ENCODE measurements at places on chromosomes 1 and 21.

DNA sequence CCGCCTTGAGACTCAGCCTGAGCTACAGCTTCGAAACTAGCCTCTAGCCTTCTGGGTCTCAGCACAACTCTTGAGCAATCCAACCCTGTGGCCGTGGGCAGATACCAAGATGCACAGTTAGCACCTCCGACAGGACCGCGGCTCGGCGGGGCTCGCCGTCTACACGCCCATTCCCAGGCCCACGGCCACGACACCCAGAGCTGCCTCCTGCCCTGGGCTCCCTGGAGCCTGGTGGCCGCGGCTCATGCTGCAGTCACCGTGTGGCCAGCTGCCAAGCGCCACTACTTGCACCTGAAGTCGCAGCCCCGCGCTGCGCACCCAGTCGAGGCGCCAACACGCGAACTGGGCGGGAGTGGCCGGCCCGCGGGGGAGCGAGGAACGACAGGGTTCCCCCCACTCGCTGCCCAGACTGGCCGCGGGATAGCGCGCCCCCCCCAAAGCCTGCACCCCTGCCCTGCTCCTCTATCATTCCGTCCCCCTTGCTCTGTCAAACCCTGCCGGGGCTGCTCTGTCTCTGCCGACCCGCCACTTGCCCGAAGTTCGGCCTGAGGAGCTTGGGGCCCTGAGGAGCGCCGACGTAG is 729 bp upstream of the CDCA8 start:
- no peak for DNase-seq

- DNase-seq = no peak
Measured at GRCh38 chr21:34894401-34894800, 154.7 kb downstream of the RUNX1 start.

DNA sequence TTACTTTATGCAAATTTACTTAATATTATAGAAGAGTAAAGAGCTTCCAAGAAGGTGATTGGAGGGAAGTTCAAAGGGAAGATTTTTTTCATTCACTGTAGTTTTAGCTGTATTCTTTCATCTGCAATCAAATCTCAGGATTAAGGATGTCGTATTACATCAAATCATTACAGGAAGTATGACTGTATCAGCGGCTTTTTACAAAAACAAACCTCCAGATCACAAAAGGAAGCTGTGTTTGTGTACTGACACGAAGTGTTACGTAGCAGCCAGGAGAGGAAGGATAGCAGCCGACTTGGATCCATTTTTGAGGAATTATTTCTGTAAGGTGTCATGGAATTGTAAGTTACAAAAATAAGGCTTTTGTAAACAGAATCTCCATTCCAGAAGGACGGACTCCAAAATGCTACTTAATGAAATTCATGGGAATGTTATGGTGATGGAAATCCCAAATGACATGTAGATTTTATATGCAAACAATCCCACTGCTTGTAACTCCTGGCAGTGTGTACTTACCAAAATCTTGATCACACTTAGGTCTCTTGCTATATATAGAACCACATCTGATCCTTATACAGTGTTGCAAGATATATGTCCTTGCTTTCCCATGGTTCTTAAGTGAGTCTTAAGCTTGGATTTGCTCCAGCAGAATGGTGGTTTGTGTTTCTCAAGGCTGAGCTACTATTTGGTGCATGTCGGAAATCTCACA is 49.8 kb downstream of the KCNJ15 start:
- DNase-seq = no peak

- DNase-seq = no peak
Measured at GRCh38 chr1:173474097-173474779, 2.9 kb upstream of the PRDX6 start.

- DNase-seq = no peak
Measured at GRCh38 chr1:10105484-10105883, 72.7 kb downstream of the UBE4B start.

GRCh38 chr1:246254854-246255253 is 252.2 kb downstream of the SMYD3 start:
- no peak for DNase-seq

DNA sequence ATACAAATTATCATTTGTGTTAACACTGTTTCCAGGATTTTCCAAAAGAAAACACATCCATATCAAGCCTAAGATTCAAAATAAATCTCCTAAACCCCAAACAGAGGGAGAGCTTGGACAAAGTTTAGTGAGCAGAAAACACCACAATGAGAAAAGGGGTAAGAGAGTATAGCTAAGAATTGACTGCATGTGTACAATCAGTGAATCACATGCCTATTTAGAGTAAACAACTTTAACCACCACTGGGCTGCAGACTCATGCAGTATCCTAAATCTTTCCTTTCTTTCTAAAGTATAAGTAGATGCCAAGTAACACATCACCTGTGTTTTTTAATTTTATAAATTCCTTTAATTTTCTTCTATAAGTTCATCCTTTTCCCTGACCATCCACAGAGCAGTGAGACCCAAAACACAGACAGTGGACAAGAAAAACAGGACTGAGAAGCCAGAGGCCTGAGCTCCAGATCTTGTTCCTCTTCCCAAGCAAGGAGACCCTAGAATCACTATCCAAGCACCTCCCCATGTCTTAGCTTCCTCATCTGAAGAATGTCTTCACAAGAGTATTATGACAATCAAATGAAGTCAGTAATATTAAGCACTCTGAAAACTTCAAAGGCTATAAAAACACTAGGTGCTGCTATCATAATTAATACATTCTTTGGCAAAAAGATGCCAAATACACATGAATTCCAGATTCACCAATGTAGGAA is 93.1 kb downstream of the VAV3 start:
- no peak for DNase-seq

GRCh38 chr1:171937938-171938337 is 96.6 kb downstream of the DNM3 start:
- no peak for DNase-seq

GRCh38 chr1:197896301-197896700 is 6.1 kb upstream of the C1orf53 start:
- DNase-seq = no peak

GRCh38 chr1:112509660-112510178 is 954 bp downstream of the WNT2B start:
- DNase-seq = no peak

DNA sequence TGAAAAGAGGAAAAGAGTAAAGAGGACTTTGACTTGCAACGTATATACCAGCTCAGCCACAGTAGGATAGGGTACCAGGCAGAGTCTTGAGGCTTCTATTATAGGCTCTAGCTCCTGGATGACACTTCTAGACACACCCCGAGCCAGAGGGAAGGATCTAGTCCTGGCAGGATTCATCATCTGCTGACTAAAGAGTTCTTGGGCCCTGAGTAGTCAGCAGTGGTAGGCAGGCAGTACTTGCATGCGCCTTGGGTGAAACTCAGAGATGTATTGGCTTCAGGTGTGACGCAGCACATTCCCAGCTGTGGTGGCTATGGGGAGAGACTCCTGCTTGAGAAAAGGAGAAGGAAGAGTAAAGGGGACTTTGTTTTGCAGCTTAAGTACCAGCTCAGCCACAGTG is 162.3 kb upstream of the APP start:
- DNase-seq = no peak

DNA sequence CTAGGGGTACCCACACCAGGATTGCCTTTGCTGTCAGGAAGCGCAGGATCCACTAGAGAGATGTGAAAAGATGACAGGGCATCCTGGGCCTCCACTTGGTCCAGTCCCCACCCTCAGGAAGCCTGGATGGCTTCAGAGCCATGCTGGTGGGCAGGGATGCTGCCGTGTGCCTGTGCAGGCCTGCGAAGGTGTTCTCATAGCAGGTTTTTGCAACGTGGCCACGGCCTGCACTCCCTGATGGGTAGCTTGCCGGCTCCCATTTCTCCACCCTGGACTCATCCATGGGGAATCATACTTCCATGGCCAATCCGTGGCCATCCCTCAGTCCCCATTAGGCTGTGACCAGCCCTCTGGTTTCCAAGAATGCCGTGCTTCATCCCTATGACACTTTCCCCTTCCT is 34.1 kb upstream of the CNTN2 start:
- DNase-seq = no peak

DNA sequence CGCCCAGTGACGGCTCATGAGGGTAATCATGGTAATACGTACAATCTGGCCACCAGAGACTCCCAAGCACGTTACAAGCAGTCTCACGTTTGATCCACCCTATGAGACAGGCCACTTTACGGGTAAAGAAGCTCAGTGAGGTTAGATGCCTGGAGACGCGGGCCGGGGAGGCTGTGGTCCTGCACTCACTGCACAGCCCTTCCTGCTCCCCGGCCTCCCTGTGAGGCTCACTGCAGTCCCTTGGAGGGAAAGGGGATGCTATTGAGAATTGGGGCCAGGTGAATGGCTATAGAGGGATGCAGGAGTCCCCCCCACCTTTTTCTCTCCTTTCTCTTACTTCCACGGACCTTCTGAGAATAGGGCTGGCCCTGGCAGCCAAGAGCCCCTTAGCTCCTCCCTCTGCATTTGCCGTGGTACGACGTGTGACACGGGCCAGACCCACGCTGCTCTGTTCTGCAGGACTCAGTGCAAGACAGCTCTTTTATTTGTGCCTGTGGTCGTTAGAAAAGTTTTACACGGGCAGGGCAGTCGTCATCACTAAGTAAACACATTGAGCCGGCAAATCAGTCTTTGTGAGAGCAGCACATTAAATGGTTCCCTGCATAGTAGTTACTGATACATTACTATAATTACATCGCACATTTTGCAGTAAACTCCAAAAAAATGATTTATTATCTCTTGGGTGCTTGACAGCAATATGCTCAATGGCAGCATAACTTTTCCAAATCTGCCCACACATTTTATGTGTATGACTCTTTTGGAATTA is 18.8 kb downstream of the KIF26B start:
- DNase-seq = no peak

- peak; percentile 82 for DNase-seq
Measured at GRCh38 chr1:54950369-54951163, 29.9 kb upstream of the TMEM61 start.

DNA sequence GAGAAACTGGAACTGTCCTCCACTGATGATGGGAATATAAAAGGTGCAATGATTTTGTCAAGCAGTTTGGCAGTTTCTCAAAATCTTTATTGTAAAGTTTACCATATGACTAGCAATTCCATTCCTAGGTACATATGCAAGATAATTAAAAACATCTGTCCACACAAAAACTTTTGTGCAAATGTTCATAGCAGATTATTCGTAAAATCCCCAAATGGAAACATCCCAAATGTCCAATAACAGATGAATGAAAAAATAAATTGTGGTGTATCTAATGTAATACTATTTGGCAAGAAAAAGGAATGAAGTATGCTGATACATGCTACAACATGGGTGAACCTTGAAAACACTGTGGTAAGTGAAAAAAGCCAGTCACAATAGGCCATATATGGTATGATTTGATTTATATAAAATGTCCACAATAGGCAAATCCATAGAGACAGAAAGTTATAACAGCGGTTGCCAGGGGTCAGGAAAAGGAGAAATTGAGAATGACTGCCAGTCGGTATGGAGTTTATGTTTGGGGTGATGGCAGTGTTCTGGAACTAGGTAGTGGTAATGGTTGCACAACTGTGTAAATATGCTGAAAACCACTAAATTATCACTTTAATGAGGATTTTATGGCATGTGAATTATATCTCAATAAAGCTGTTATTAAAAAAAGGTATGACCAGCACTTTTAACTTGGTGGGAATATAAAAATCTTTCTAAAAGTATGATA is 81.7 kb upstream of the BEND5 start:
- no peak for DNase-seq

DNA sequence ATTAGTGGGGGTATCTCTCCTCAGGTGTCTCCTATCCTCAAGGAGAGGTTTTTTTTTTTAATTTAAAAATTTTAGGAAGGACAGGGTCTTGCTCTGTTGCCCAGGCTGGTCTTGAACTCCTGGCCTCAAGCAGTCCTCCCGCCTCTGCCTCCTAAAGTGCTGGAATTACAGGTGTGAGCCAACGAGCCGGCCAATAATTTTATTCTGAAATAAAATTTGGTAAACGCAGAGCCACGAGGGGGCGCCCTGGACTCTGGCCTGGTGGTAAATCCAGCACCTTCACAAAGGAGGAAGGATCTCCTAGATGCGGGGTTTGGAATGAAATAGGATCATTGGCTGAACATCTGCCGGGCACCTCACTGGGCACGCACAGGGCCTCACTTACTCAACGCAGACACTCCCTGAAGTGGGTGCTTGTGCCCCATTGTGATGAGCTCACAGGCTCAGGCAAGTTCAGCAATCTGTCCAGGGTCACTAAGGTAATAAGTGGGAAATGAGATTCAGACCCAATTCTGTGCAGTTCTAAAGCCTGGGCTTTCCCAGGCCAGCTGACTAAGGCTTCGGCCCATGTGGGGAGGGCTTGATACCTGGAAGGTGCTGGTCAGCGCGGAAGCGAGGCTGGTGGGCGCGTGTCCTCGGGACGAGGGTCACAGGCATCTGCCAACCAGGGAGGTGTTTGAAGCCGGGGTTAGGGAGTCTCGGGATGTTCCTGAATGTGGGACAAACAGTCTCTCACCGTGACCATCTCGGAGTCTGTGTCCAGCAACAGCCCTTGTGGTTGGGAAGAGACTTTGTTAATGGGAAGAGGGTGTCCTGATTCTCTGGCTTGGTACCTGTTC is 32.7 kb upstream of the ETV3 start:
- no peak for DNase-seq

- no peak for DNase-seq
Measured at GRCh38 chr1:70768216-70768615, 279.4 kb downstream of the PTGER3 start.

GRCh38 chr1:61472876-61473275 is 252.1 kb downstream of the TM2D1 start:
- no peak for DNase-seq

DNA sequence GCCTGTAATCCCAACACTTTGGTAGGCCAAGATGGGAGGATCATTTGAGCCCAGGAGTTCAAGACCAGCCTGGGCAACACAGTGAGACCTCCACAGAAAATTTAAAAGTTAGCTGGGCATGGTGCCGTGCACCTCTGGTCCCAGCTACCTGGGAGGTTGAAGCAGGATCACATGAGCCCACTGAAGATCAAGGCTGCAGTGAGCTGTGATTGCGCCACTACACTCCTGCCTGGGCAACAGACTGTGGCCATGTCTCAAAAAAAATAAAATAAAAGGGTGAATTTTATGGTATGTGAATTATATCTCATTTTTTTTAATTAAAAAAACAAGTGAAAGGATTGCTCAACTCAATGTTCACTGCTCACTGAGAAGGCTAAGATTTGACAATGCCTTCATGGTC is 8.7 kb downstream of the ARID4B start:
- no peak for DNase-seq

DNA sequence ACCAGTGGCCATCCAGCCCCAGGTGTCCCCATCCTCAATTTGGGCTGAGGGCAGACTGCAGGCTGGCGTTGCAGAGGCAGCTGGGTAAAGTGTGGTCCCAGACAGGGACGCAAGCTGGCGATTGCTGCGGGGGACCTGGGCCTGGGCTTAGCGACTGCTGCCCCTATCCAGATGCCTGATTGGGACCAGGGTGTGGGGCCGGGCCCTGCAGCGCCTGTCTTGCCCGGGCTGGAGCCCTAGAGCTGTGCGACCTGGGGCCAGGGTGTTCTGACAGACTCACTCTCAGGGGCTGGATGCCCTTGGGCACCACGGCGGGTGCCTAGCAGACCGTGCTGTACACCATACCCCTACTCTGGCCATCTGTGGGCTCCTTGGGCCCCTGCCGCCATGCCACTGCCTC is 16.2 kb upstream of the FAAP20 start:
- no peak for DNase-seq

- no peak for DNase-seq
Measured at GRCh38 chr1:94892604-94893254, 34.2 kb downstream of the CNN3 start.
